Lower lobe of right lung (tissue), 2 donors: ENCODE measurements at places on chromosomes 7 and 10.

GRCh38 chr10:69498711-69499471 is 47.6 kb downstream of the TSPAN15 start:
- peak; percentile 20 for DNase-seq

GRCh38 chr7:148276314-148277041 is 314.1 kb upstream of the C7orf33 start:
- DNase-seq = no peak

- no peak for DNase-seq
These were observed 91.2 kb upstream of the PAX2 start for GRCh38 chr10:100653957-100654781.

DNA sequence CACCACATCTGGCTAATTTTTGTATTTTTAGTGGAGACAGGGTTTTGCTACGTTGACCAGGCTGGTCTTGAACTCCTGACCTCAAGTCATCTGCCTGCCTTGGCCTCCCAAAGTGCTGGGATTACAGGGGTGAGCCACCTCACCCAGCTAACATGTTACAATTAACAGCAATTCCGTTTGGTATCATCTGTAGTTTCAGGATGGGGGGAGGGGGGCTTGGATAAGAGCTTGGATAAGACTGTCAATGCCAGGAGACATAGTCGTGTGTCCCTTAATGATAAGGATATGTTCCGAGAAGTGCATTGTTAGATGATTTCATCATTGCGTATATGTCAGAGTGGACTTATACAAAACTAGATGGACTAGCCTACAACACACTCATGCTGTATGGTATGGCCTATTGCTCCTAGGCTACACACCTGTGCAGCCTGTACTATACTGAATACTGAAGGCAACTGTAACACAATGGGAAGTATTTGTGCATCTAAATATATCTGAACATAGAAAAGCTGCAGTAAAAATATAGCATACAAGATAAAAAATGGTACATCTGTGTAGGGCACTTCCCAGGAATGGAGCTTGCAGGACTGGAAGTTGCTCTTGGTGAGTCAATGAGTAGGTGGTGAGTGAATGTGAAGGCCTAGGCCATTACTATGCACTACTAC is 103.9 kb upstream of the TNS3 start:
- DNase-seq = no peak

GRCh38 chr7:98930464-98930863 is 52.1 kb downstream of the TRRAP start:
- no peak for DNase-seq

DNA sequence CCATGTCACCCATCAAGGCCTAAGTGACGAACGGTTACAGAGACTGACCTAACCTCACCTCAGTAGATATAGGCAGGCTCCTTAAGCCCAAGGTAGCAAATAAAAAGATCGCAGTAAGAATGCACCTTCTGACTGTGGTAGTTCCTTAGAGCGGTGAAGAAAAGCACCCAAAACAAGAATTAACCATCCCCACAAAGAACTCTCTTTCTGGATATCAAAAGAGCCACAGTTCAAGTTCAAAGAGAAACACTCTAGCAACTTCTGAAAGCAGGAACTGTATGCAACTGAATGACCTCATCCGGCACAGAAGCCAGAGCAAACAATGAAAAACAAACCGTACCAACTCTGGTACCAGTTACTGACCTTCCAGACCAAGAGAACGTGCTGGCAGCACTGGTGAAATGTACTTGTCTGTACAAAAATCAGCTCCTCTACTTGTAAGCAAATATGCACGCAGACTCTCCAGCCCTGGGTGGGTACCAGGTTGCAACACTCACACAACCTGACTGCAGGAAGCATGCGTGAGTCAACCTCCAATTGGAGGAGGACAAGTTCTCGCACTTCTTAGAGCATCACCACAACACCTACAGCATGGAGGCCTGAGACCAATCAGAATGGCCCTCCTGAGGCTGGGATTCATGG is 202.7 kb downstream of the FAM107B start:
- peak; percentile 87 for DNase-seq

DNA sequence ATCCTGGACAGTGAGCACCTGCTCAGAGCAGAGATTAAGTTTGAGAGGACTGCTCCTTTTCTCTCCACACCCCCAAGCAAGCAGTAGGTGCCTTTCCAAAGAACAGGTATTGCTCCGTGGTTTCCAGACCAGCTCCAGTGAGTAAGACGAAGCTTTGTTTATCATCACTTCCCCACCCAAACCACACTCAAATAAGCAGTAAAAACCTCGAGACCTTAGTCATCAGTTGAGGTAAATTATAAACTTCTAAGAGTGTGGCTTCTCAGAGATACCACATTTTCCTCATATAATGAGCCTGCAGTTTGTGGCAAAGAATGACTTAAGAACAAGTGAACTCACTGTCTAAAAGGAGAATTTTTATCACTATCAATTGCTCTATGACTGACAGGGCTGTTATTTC is 50.0 kb upstream of the GRB10 start:
- DNase-seq = no peak

- DNase-seq = no peak
These were observed 107.5 kb upstream of the SDK1 start for GRCh38 chr7:3193379-3194120.

DNA sequence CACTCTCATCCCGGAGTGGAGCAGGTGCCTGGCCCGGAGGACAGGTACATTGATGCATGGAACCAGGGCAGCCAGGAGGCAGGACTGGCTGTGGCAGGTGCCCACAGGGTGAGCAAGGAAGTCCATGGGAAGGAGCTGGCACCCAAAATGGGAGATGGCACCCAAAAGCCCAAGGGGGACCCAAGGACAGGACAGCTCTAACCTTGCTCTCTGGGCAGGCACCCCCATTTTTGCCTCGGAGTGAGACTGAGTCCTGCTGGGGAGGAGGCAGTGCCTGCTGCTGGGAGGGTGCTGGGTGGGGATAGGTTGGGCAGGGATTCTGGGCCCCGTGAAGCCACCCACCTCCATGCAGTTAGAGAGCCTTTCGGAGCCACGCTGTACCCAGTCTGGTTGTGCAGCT is 234.5 kb downstream of the TCERG1L start:
- DNase-seq = no peak

DNA sequence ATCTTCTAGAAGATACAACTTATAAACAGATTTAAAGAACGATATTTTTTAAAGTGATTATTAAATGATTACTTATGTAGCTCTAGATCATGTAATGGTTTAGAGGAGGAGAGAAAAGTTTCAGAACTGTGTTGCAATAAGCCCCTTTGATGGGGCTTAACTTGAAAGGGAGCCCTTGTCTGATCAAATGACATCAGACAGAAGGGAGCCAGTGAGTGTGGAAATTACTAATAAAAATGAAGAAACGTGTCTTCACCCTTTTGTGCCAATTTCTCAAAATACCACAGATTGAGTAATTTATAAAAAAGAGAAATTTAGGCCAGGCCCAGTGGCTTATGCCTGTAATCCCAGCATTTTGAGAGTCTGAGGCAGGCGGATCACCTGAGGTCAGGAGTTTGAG is 318.2 kb downstream of the EXOC4 start:
- DNase-seq = no peak

DNA sequence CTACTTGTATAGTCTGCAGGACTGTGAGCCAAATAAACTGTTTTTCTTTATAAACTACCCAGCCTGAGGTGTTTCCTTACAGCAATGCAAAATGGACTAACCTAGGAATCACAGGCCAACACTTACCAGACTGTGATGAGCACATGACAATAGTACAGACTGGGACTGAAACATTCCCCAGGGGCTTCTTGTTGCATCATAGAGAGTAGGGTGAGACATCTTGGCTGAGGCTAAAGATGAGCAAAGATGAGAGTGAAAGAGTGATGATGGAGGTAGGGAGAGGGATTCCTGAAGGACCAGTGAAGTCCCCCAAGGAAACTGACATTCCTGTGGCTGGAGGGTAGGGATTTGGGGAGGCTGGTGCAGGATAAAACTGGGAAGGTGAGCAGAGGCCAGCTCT is 194.4 kb downstream of the TPST1 start:
- no peak for DNase-seq

GRCh38 chr7:29135846-29136245 is 10.5 kb downstream of the CPVL start:
- no peak for DNase-seq

- DNase-seq = no peak
These were observed 277.5 kb downstream of the SUGCT start for GRCh38 chr7:40412323-40412722.

DNA sequence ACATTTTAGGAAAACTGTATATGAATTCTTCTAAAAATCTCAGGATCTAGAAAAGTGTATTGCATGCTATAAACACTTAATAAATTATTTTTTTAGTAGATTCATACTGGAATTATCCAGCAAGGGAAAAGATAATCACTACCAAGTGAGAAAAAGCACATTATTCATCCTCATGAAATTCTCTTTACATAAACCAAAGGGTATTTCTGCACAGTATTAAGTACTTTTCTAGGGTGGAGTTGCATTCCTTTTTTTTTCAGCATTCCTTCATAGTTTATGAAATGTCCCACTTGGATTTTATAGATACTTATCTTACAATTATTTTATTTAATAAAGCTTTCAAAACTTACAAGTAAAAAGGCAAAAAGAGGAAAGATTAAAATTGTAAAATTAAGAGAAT is 403.3 kb downstream of the HGF start:
- no peak for DNase-seq

GRCh38 chr10:86283466-86284287 is 82.9 kb downstream of the GRID1 start:
- no peak for DNase-seq

DNA sequence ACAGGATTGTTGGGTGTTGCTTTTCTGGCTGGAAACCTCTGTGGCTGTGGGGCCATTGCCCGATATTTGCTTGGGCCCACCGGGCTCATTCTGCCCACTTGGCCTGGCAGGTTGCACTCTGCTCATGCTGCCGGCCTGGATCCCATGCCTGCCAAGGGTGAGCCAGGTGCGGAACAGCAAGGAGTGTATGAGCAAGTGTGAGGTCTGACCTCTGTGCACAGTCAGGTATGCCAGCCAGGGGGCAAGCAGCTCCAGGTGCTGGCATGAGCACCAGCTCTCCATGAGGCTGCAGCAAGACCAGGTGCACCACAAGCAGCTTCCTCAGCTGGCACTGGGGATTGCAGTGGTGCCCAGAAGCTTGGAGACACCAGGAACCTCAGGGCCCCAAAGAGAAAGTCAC is 65.4 kb upstream of the KIF5B start:
- no peak for DNase-seq

DNA sequence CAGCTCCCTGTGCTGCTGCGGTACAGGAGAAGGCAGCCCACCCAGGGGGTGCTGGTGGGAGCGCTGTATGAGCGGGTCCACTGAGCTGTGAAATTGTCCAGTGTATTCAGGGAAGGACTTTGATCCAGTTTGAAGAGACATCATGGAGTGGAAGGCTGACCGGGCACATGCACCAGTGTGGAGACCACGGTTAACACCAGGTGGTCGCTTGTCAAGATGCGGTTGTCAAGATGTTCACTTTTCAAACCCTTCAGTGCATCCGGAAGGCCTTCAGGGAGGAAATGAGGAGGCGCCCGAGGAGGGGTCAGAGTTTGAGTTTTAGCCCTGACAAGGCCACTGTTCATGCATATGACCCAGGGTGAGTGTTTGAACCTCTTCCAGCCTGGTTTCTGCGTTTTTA is 6.1 kb downstream of the DOCK1 start:
- DNase-seq = no peak

- no peak for DNase-seq
These were observed 57.4 kb downstream of the ADRB1 start for GRCh38 chr10:114100848-114101741.

GRCh38 chr10:132120734-132121510 is 55.2 kb downstream of the JAKMIP3 start:
- DNase-seq = peak; percentile 15

- DNase-seq = no peak
These were observed 80.2 kb upstream of the SLC13A1 start for GRCh38 chr7:123279949-123280348.

DNA sequence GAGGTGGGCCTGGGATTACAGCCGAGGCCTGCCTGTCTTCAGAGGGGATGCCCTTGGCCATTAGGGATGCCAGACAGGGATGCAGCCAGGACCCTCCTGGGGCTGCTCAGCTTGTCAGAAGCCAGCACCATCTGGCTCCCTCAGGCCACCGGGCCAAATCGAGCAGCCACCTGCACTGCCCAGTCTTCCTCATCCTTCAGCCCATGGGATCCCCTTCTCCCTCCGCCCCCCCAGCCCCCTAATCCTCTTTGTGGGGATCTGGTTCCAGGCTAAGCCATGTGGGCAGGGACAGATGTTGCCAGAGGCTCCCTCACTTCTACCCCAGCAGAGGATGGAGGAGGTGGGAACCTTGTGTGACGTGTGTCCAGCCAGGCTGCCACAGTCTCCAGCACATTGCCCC is 137.4 kb upstream of the PPIF start:
- DNase-seq = no peak

GRCh38 chr7:27151931-27152815 is at the start of gene HOXA3:
HOXA3 (minus strand) TSS chr7:27152583; CDS start chr7:27110640, 41,943 bp downstream.
- DNase-seq = peak; percentile 59

GRCh38 chr7:106248600-106248999 is 36.2 kb downstream of the NAMPT start:
- no peak for DNase-seq

GRCh38 chr7:24781106-24781505 is 23.8 kb upstream of the GSDME start:
- DNase-seq = peak; percentile 50

DNA sequence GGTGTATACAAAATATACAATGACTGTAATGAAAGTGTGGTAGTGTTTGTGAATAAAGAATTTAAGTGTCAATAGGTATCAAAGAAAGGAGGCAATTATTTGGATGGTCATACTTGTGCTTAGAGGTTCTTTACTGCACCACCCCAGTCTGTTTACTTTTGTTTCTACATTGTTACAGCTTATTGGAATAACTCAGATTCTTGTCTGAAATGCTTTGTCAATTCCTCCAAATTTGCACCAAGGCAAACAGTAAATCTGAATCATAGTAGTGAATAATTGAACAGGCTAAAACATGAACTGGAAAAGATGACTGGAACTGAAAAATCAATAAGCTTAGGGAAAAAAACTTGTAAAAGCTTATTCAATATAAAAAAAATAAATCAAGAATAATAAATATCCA is 319.2 kb downstream of the EXOC4 start:
- no peak for DNase-seq

GRCh38 chr10:44947371-44948152 is 12.0 kb upstream of the RASSF4 start:
- DNase-seq = no peak

- no peak for DNase-seq
These were observed 5.3 kb downstream of the CYP26C1 start for GRCh38 chr10:93065675-93066543.

DNA sequence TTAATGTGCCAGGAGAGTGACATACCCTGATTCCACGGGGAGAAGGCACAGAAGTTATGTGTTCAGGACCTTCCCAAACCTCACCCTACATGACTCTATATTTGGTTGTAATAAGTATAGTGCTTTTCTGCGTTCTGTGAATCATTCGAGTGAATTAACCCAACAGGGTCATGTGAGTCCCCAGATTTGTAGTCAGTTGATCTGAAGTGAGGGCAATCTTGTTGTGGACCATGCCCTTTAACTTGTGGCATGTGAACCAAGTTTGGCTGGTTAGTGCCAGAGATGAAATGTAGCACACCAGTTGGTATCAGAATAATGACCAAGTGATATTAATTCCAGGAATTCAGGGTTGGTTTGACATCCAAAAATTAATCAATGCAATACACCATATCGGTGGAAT is 70.2 kb downstream of the NHLRC2 start:
- DNase-seq = no peak
